ENCODE measurements at places on chromosomes 5 and 9. TPM values are rescaled to one million over a fixed set of nuclear protein-coding genes. Genes with fewer than 3 reads are reported as not detected.

Gene PCDHAC2
- total RNA-seq = 5.2 TPM

DNA sequence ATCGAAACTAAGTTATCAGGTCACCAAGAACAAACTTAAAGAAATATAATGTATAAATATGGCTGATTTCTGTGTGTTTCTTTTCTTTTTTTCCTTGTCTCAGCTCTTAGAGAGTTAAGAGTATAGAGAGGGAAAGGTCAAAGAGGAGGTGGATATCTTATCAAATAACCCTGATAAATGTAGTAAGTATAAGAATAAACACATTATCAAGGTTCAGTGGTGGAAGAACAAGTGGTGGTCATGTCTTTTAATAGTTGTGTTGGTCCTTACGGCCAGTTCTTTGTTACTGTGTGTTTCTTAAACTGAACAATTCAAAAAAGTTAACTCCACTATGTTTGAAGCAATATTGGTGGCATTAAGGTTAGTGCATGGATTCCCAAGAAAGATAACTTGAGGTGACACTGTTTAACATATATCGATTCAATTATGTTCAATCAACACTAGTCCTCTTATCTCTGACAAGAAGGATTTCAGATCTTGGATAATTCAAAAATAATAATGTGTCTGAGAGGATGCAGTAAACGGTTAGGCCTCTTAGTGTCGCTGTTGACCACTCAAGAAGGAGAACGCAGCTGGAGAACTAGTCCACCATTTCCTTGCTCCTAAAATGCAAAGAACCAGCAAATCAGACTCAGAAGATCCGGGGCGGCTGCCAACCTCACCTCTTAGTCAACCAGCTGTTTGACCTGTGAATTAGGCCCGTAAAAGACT is at the start of gene PCDHGA3:
Gene PCDHGA3, plus strand, starts transcription at position 588 of the 711 bp plus-strand sequence. CDS start 205 bp downstream, outside the sequence.
- no peak within 1 kb of the TSS for H3K27ac ChIP-seq
- no peaks in the 10 kb centered on the region for H3K4me1 ChIP-seq
- H3K27me3 ChIP-seq = peaks cover 9% of the 10 kb centered on the region

- H3K4me3 ChIP-seq = no peak overlapping the region
- H3K27ac ChIP-seq = no peak overlapping the region
- H3K27me3 ChIP-seq = no peaks in the 10 kb centered on the region
- H3K36me3 ChIP-seq = no peaks in the 10 kb centered on the region
- DNase-seq = no peak
These were observed 85.0 kb downstream of the ROR2 start for GRCh38 chr9:91865041-91865440.

Gene SLC25A48
- not detected for total RNA-seq

- DNase-seq = no peak
- H3K27me3 ChIP-seq = no peaks in the 10 kb centered on the region
- H3K27ac ChIP-seq = no peak overlapping the region
- no peak overlapping the region for H3K4me3 ChIP-seq
- no peaks in the 10 kb centered on the region for H3K36me3 ChIP-seq
- H3K4me1 ChIP-seq = no peaks in the 10 kb centered on the region
These were observed 145.2 kb downstream of the EDIL3 start for GRCh38 chr5:84239494-84239893.

Gene AFAP1L1
- total RNA-seq = 393 TPM

DNA sequence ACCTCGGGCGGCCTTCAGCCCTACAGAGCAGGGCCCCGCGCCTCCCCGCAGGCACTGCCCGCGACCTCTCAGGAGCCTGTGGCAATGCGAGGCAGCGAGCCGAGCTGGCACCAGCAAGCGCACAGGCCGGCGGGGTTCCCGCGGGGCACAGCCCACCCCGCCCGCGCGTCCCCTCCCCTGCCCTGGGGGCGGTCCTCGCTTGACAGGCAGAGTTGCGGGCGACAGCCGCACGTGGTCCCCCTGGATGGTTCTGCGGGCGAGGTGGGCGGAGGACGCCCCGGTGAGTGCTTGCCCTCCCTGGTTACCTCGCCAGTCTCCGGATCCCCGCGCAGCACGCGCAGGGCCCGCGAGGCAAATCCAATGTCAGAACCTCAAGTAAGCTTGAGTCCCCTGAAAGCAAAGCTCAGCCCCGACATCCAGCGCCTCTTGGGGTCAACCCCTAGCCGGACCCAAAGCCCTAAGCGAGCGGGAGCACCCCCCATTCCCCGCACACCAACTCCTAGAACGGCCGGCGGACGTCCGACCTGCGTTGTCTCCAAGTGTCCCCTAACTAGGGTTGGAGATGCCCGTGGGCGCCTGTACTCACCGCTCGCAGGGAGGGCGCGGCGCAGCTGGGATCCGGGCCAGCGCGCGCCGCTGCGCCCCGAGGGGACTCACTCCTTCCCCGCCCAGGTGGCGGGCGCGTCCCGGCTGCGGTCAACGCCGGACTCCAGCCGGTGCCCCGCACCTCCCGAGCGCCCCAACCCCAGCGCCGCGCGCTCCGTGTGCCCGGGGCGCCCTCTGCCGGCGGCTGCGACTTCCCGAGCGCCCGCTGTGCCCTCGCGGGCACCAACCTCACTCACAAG is at the start of gene DRD1:
Gene DRD1, minus strand, starts transcription at position 123 of the 845 bp plus-strand sequence. CDS start 1,083 bp downstream, outside the sequence.
- DNase-seq = peak; percentile 80
- H3K36me3 ChIP-seq = no peaks in the 10 kb centered on the region
- H3K4me1 ChIP-seq = peaks cover 4% of the 10 kb centered on the region
- H3K27ac ChIP-seq = no peak within 1 kb of the TSS

DNA sequence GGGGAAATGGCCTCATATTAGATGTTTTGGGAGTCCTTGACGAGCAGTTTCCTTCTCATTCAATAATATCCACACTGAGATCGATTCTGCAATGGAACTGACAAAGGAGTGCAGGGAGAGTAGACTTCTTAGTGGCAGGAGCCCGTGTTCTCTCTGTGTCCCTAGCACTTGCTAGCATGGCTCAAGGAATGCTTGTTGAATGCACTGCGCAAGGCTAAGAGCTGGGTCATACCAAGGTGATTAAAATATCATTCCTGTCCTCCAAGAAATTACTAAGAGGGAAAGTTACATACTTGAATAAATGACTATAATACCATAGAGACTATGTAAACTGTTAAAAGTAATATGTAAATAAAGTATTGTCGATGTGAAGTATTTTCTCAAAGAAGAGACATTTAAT is 630.1 kb downstream of the IRX1 start:
- no peak overlapping the region for H3K27ac ChIP-seq
- no peaks in the 10 kb centered on the region for H3K36me3 ChIP-seq
- H3K4me3 ChIP-seq = no peak overlapping the region
- no peaks in the 10 kb centered on the region for H3K4me1 ChIP-seq

Gene TNFSF8
- total RNA-seq = not detected

Gene SPAG8
- 0.59 TPM for total RNA-seq

DNA sequence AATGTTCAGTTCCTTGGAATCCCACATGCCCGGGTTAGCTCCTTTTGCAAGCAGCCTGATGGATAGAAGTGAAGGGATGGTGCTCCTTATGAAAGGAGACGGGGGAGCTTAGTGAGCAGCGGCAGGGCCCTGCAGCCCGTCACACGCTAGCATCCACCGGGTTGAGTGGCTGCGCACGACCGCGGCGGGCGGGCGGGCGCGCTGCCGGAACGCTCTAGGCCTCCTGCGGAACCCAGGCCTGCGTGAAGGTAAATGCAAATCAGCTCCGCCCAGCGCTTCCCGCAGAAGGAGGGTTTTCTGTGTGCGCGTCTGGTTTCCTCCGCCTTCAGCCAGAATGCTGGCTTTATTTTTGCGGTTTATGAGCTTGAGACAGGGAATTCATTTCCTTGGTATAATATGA is 19.8 kb downstream of the IL12B start:
- H3K27me3 ChIP-seq = peaks cover 4% of the 10 kb centered on the region
- DNase-seq = peak; percentile 37
- H3K27ac ChIP-seq = no peak overlapping the region
- H3K4me3 ChIP-seq = no peak overlapping the region
- no peaks in the 10 kb centered on the region for H3K4me1 ChIP-seq
- no peaks in the 10 kb centered on the region for H3K36me3 ChIP-seq

GRCh38 chr5:127634007-127634406 is 14.9 kb upstream of the CTXN3 start:
- no peak for DNase-seq
- H3K36me3 ChIP-seq = no peaks in the 10 kb centered on the region

DNA sequence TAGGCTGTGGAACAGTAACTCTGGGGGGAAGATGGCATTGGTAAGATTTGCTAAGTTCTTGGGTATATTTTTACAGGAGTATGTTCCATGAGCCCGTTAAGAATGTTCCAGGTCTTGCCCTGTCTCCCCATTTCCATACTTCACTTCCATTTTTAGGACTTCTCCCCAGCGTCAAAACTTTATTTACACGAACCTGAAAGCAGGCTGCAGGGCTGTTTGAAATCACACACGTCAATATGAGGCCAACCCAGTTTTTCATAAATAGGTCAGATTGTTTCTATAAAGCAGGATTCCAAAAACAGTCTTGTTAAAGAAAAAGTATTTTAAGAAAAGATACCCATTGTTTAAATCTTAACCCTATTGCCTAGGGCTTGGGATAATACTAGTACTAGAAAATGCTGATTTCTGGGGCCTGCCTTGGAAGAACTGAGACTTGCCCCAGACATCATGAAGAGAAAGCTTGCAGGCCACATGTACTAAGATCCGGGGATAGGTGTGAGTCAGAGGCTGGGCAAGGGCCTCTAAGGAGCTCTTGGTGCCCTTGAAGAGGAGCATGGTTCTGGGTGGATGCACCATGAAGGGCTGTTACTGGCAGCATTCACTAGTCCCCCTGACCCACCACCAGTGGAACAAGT is 24.2 kb downstream of the TRIO start:
- H3K27ac ChIP-seq = peak overlapping the region; percentile 54
- DNase-seq = no peak
- H3K27me3 ChIP-seq = peaks cover 9% of the 10 kb centered on the region
- peaks cover 66% of the 10 kb centered on the region for H3K4me1 ChIP-seq
- H3K4me3 ChIP-seq = no peak overlapping the region

DNA sequence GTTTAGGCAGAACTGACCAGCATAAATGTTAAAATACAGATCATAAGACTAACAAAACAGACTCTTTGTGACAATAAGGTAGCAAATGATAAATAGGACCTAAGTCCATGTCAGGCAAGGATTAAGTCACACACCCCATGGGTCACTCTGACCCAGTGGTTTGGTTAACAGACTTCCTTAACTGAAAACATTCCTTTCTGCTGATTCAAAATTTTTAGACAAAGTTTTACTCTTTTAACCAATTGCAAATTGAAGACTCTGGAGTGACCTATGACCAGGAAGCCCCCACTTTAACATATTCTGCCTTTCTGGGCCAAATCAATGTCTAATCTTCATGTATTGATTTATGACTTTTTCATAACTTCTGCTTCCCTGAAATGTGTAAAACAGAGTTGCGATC is 4.9 kb upstream of the NXNL2 start:
- no peak for DNase-seq
- peaks cover 4% of the 10 kb centered on the region for H3K36me3 ChIP-seq
- H3K27me3 ChIP-seq = peaks cover 5% of the 10 kb centered on the region
- peaks cover 21% of the 10 kb centered on the region for H3K4me1 ChIP-seq

- no peak overlapping the region for H3K4me3 ChIP-seq
- no peak overlapping the region for H3K27ac ChIP-seq
- H3K4me1 ChIP-seq = peaks cover 3% of the 10 kb centered on the region
These were observed 195.9 kb downstream of the RFK start for GRCh38 chr9:76198336-76198735.

Gene SPINK14
- not detected for total RNA-seq

DNA sequence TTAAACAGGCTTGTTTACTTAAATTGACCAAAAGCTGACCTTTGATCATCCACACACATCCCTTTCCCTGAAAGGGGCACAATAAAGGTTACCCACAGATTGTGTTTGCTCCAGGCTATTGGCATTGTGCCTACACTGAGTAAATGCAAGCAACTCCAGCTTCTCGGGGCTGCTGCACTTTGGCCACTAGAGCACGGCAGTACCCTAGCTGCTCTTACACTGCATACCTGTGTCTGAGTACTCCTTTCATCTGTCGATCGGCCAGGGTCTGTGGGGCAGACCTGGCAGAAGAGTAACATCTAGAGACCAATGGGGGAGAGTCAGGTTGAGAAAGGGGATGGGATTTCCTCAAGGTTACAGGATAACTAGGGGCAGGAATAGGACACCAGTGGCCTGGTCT is 281.9 kb upstream of the NMUR2 start:
- no peak overlapping the region for H3K27ac ChIP-seq
- no peaks in the 10 kb centered on the region for H3K27me3 ChIP-seq
- H3K4me1 ChIP-seq = peaks cover 3% of the 10 kb centered on the region
- no peak overlapping the region for H3K4me3 ChIP-seq
- DNase-seq = no peak
